ENCODE measurements at places on chromosomes 12 and 14. TPM values are rescaled to one million over a fixed set of nuclear protein-coding genes. Genes with fewer than 3 reads are reported as not detected.

DNA sequence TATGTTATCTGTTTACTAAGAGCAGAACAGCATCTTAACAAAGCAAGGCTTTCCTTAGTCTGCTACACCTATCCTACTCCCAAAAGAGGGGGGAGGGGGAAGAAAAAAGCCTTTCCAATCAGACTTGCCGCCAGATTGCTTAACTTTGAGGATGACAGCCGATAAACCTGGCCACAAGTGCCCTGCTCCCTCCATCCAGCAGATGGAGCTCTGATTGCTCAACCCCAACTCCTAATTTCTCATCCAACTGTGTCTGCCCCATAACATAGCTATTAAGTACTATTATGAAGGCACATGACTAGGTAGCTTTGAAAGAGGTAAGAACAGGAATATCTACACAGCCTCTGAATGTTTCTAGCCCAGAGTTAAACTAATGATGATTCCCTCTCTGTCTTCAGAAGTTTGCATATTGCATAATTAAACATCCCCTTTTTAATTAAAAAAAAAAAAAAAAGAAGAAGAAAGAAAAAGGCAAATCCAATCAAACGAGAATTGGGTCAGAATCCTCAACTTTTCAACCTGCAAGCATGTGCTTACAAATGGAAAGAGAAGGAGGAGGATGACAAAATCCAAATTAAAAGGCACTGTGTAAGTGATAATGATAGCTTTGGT is 247.4 kb downstream of the GALC start:
- DNase-seq, result no peak

DNA sequence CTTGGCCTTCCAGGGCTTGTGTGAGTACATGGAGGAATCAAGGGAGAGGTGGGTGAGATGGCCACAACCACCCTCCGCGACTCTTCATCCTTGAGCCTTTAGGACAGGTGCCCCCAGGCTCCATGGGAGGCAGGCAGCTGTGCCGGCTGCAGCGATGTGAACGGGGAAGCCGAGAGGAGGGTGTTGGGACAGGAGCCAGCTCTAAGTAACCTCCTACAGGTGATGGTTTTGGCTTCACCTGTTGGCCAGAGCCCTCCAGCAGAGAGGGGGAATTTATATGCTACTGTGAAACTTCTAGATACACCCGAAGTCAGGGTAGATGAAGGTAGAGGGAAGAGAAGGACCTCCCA is 132.2 kb upstream of the HIF1A start:
- DNase-seq, result no peak

DNA sequence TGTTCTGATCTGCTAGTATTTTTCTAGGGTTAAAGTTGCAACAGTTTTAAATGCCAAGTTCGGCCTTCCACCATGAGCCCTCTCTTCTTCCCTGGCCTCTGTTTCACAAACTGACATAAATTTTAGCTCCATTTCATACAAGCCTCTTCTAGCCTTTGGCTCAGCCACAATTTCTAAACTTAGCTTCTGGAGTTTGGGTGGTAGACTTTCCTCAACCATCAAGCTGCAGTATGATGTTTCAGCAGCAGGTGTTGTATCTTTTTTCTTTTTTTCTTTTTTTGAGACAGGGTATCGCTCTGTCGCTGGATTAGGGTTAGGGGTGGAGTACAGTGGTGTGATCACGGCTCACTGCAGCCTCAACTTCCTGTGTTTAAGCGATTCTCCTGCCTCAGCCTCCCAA is 29.4 kb downstream of the SETD3 start:
- no peak for DNase-seq

GRCh38 chr12:106138633-106139421 is at the start of gene NUAK1:
TSS of gene NUAK1 (minus strand) at chr12:106138954. CDS start at chr12:106138653, 301 bp downstream.
- DNase-seq, result peak; percentile 88

DNA sequence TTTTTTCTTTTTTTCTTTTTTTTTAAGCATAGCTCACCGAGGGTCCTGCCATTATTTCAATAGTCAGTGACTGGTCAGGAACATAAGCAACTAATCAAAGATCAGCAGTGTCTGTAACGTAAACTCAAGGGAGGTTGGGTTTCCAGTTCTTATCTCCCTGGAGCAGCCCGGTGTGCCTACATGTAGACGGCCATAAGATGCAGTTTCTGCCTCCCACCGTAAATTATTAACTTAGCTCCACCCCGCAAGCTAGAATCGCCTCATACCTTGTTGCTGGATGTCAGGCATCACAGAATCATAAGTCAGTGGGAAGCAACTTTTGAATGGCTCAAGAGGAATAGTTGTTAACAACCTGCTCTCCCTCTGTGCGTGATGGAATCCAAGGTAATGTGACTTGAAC is at the start of gene MYO1H:
TSS of gene MYO1H (plus strand) at position 312 of the 400 bp plus-strand sequence. CDS start at position 373, 61 bp downstream.
- DNase-seq, result no peak

DNA sequence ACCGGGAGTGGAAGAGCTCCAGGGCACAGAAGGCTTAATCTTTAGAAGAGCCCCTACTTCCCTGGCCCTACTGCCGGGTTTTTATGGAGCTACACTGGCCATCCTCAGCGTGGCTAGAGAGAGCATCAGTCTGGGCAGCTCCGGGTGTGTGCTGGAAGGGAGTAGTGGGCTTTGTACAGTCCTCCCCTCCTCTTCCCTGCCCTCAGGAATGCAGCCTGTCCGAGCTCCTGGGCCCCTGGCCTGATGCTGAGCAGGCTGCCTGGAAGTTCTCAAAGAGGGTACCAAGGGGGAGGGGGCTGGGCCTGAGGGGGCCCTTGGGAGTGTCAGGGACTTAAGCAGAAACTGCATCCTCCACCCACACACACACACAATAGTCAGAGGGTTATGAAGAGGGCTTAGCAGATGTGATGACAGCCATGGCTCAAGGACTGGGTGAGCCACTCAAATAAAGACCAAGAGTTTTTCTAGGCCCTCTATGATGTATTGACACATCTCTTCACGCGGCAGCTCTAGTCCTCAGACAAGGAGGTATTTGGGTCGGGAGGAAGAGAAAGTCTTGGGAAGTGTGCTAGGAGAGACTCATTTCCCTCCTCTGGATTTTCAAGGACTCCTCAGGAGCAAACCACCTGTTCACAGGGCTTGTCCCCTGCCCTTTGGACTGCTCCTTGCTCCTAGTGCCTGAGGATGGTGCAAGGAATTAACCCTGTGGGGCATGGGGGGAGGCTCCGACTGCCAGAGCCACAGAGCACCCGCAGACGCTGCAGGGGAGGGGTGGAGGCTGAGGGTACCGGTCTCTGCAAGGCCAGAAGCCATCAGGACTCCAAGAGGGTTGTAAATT is 16.5 kb upstream of the FIGNL2 start:
- no peak for DNase-seq

DNA sequence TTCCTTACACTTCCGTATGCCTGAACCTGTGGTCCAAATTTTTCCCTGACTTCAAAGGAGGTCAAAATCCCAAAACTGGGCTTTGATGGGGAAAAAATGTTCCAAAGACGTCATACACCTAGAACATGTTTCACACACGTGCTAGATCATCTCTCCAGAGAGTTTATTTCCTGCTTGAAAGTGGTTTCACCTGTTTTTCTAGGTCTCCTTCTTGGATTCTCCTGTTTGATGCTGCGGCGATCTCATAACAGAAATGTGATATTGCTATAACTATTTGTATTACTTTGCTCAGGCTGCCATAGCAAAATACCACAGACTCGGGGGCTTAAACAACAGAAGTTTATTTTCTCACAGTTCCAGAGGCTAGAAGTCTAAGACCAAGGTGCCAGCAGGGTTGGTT is 19.7 kb upstream of the TMCC3 start:
- no peak for DNase-seq

DNA sequence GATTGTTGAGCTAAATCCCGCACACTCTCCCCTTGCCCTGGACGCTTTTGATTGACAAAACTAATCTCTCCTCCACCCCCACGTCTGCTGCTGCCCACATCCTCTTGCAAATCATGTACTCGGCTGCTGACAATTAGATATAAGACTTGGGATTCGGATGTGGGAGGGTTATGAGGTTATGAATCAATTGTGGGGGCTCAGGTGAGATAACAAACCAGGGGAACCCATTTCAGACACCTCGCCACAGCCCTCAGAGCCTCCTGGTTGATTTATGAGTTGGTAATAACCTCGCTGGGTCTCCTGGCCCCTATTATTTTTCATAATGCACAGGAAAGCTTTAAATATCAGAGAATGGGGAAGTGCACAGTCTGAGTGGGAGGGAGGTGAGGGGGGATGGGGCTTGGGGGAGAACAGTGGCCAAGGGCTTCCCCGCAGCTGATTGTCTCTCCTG is 449.9 kb downstream of the DPF3 start:
- DNase-seq, result no peak

The CD27 gene
- 0.20 TPM for total RNA-seq

GRCh38 chr14:100900837-100901390 is 2.6 kb downstream of the RTL1 start:
- no peak for DNase-seq

The HOXC12 gene
- not detected for total RNA-seq

The CLEC2A gene
- total RNA-seq, result not detected

The NEDD8 gene
- 225 TPM for total RNA-seq

- DNase-seq, result peak; percentile 66
Measured at GRCh38 chr12:108850854-108851573, 6.4 kb downstream of the SSH1 start.

The MAP3K9 gene
- total RNA-seq, result 1.6 TPM

DNA sequence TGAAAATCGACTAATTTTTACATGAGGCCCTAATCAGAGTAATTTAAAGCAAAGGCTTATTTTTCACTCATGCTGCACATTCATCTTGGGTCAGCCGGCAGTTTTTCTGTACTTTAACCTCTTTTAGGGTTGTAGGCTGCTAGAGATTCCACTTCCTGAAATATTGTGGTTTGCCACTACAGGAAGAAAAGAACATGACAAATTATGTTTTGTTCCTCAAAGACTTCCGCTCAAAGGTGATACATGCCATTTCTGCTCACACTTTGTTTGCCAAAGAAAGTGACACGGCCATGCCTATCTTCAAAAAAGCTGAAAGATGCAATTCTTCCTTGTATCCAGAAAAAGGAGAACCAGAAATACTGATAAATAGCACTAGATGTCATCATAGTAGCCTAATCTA is 183.4 kb upstream of the PPFIA2 start:
- DNase-seq, result no peak

GRCh38 chr14:44653641-44654040 is 146.6 kb upstream of the FSCB start:
- DNase-seq, result no peak

DNA sequence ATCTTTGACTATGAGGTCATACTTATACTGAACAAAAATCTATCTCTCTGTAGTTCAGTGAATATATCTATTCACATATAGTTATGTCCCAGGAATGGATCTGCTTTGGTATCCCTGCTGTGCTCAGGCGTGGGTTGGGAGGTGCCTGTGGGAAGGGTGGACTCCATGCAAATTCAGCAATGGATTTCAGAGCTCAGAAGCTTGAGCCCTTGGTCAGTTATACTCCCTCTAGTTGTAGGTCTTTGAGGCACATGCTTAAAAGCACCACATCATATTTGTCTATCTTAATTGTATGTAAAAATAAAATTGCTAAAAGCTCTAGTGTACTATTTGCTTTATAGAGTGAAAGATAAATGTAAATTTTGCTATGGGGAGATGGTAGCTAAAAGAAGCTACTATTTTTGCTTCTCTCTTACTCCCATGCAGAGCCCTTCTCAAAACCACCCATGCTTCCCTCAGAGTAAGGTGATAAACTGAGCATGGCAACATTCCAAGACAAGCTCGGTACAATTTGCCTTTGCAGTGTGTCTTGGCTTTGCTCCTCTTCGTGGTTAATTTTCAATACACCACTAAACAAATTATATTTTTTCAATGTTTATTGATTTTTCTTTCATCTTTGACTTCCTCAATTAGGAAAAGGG is 54.9 kb downstream of the SLC16A7 start:
- no peak for DNase-seq

DNA sequence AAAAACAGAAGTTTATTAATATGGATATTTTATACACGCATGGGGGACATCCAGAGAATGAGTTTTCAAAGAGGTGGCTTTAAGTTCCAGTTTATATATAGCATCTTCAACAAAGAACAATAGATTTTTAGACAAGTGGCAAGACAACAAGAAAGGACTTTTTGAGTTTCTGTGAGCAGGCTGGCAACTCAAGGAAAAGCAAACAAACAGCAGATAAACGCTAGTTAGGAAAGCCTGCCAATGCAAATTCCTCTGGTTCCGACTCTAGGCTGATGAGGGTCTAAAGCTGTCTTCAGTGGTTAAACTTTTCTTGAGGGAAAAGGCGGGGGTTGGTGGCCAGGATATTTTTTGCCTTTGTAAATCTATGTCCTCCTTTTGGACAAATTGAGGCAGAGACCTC is 78.4 kb upstream of the EEA1 start:
- no peak for DNase-seq

DNA sequence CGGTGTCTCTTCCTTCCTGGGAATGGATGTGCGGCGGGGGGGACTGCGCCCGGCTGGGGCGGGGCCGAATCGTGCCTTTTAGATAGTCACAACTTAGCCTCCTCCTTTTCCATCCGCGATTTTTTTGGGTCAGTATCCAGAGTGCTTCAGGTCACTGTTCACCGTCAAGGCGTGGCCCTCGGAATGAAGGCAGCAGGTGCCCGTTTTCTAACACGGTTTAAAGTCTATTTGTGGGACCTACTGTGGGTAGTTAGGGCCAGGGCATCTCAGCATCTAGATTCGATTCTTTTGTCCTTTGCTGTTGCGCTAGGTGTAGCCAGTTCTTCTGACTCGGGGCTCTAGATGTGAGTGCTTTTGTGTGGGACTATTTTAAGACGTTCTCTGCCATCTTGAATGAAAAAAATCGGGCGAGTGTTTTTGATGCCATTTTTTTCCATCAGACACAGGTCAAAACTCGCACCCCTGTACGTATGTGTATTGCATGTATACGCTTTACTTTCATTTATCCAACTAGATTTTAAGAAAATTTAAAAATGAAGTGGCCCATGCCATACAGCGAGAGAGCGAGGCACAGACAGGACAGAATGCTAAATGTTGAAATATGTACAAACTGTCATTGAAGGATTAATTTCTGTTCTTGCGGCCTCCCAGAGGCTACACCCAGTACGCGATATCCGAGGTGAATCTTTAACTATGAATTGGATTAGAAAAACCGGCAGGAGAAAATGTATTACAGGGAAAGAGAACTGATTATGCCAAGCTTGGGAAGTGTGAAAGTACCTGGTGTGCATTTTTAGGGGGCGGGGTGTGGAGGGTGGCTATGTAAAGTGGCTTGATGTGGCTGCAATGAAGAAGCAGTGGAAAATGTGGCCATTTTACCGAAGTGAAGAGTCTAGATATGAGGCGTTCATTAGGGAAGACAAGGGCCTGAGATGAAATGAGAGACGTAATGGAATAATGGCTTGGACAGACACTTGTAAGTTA is 835 bp downstream of the VEZT start:
- no peak for DNase-seq

- DNase-seq, result no peak
Measured at GRCh38 chr12:94133964-94134795, 14.2 kb upstream of the PLXNC1 start.

- no peak for DNase-seq
Measured at GRCh38 chr14:102644523-102644922, 52.1 kb downstream of the RCOR1 start.

The NKX2-8 gene
- total RNA-seq, result not detected

DNA sequence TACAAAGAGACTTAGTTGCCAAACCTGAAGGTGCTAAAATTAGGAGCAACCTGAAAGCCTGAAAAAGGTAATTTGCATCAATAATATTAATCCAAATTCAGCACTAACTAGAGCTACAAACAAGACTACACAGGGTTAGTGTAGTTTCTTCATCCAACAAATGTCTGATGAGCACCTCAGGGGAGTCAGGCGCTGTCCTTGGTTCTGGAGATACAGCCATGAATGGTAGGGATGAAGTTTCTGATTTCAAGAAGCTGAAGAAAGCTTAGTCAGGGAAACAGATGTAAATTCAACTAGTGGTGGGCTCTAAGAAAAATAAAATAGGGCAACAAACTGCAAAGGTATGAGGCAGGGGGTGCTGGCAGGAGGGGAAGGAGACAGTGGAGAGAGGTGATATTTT is 266.3 kb downstream of the GLT1D1 start:
- DNase-seq, result no peak

GRCh38 chr14:96001866-96002497 is 37.2 kb upstream of the C14orf132 start:
- no peak for DNase-seq

All from left ventricle myocardium superior (tissue), 1 donor.